ENCODE measurements at places on chromosomes 3 and 15. TPM values are rescaled to one million over a fixed set of nuclear protein-coding genes. Genes with fewer than 3 reads are reported as not detected.

The RGMA gene
- total RNA-seq, result not detected

DNA sequence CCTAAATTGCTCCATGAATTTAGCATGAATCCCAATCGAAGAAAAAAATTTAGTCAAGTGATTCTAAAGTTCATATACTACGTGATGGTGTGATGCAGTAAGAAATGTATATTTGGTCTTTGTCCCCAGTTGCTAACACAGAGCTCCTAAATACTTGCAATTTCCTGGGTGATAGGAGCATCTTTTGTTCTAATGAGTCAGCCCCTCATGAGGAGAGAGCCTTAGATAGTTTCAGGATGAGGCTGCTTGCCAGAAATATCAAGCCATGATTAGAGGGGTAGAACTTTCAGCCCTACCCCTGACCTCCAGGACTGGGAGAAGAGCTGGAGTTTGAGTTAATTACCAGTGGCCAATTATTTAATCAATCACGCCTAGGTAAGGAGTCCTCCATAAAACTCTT is 170.2 kb downstream of the PDE8A start:
- DNase-seq, result peak; percentile 28

DNA sequence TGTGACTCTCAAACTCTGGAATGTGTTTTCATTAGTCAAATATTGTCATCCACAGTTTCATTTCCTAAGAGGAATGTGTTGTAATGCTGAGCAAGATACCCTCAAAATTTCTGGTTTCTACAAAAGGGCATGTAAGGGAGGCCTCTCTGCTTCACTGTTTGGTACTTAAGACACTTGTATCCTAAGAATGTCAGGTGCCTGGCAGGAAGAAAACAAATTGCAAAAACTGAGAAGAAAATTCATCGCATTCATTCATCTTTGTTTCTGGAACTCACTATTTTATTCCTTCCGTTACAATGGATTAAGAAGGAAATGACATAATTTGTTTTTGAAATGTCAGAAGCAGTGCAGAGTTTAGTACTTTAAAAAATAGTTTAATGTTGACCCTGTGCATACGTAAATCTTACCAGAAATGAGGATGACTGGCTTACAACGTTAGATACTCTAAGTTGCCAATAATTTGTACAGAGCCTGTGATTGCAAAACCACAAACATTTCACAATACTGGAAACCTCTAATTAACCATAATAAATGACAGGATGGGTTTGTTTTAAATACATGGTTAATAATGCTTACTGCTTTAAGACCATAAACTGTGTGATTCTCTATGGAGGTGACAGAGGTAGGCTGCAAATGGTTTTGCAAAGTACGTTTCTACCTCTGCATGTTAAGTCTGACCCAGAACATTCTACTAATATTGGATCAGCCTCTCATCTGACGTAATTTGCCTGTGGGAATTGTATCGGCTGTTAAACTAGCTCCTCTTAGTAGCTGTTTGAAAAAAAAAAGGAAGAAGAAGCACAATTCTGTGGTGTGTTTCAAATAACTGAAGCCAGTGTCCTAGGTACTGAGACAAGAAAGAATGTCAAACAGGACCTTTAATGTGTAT is 477.8 kb downstream of the RBMS3 start:
- DNase-seq, result no peak

The SECISBP2L gene
- total RNA-seq, result 36.4 TPM

- DNase-seq, result no peak
These were observed 14.5 kb downstream of the NEK10 start for GRCh38 chr3:27354588-27355203.
